ENCODE measurements at places on chromosomes 11 and 22. TPM values are rescaled to one million over a fixed set of nuclear protein-coding genes. Genes with fewer than 3 reads are reported as not detected.
A peak's percentile ranks its signal among the peaks of the same experiment; 100 is the strongest.

DNA sequence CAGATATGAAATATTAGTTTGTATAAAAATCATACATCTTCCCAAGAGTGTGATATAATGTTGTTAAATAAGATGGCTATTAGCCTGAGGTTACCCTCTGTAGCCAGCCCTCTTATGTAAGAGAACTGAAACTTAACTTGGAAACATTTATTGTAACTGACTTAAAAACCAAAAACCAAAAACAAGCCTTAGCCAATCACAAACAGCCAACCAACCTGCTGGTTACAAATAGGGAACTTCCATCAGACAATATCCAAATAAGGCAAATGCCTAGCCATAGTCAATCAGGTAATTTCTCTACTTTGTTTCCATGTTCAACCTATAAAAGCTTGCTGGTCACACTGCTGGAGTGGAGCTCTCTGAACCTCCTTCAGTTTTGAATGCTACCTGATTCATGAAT is 14.1 kb downstream of the KBTBD3 start:
- H3K4me3 ChIP-seq: no peak overlapping the region
- no peak overlapping the region for H3K27ac ChIP-seq
- H3K27me3 ChIP-seq: no peaks in the 10 kb centered on the region
- peaks cover 18% of the 10 kb centered on the region for H3K4me1 ChIP-seq
- H3K36me3 ChIP-seq: peaks cover 8% of the 10 kb centered on the region

- no peaks in the 10 kb centered on the region for H3K27me3 ChIP-seq
- H3K4me1 ChIP-seq: peaks cover 41% of the 10 kb centered on the region
- H3K4me3 ChIP-seq: peak overlapping the region; percentile 42
- peaks cover 9% of the 10 kb centered on the region for H3K36me3 ChIP-seq
- DNase-seq: no peak
- peak overlapping the region; percentile 15 for H3K27ac ChIP-seq
These were observed 1.2 kb upstream of the APOBEC3C start for GRCh38 chr22:39012533-39013511.

- no peak for DNase-seq
- H3K4me3 ChIP-seq: no peak overlapping the region
- no peaks in the 10 kb centered on the region for H3K27me3 ChIP-seq
- no peaks in the 10 kb centered on the region for H3K36me3 ChIP-seq
- H3K27ac ChIP-seq: no peak overlapping the region
These were observed 50.3 kb downstream of the CDKN1C start for GRCh38 chr11:2835296-2835695.

- H3K27me3 ChIP-seq: no peaks in the 10 kb centered on the region
- H3K4me3 ChIP-seq: no peak overlapping the region
- peaks cover 30% of the 10 kb centered on the region for H3K4me1 ChIP-seq
- no peaks in the 10 kb centered on the region for H3K36me3 ChIP-seq
- H3K27ac ChIP-seq: peak overlapping the region; percentile 77
These were observed 1.8 kb upstream of the MARK2 start for GRCh38 chr11:63837027-63837688.

CALCB gene
- 2.5 TPM for total RNA-seq

YPEL4 gene
- 0.43 TPM for total RNA-seq

Data from activated CD4-positive, alpha-beta memory T cell treated with anti-CD3 and anti-CD28 coated beads for 36 hours (primary cell).